ENCODE measurements at places on chromosomes 4 and X.
A peak's percentile ranks its signal among the peaks of the same experiment; 100 is the strongest.

GRCh38 chr4:112518675-112519074 lies 2.7 kb upstream of the NEUROG2 start:
- no peak for DNase-seq

- no peak for DNase-seq
These were observed 110.4 kb downstream of the AFF1 start for GRCh38 chr4:87045234-87045558.

DNA sequence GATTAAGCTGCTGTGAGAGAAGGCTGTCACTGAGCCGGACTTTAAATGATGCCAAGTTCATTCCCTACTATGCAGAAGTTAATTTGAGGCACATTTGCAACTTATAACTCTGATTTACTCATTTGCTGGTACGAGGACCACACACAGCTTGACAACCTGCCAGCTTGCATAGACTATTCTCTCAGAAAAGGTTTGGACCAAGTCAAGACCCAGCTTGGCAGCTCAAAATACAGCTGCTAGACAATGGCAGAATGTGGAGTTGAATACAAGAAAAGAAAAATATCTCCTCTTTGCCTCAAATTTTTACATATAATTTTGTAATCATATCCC lies 338.9 kb downstream of the DHX15 start:
- DNase-seq: no peak

DNA sequence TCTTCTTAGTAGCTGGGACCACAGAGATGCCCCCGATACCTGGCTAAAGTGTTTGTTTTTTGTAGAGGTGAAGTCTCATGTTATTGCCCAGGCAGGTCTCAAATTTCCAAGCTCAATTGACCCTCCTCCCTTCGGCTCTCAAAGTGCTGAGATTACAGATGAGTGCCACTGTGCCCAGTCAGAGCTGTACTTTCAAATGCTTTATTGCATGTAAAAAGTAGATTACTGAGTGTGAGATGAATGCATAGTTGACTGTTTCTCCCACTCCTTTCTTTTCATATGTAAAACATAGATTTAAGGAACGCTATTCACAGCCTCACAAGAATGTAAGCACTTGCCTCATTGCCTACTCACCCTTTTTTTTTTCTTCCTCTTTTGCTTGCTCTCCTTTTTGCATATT lies 984.4 kb upstream of the PABPC4L start:
- DNase-seq: no peak

- peak; percentile 34 for DNase-seq
These were observed 1.1 kb downstream of the OCIAD2 start for GRCh38 chr4:48905363-48906015.

DNA sequence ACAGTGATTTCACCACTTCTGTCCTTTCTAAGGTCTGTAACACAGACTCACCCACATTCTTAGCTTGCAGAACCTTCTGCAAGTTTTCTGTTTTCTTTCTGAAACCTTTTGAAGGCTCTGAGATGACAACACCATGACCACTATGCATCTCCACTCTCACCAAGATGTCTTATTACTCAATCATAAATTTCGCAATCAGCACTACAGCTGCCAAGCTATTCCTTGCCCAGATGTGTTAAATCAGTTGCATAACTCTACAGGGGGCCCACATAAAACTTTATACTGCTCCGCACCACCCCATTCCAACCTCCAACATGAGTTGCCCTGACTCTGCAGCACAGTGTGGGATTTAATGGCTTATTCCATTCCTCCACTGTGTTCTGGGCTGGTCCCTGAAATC lies 229.9 kb downstream of the COL25A1 start:
- DNase-seq: no peak

- DNase-seq: no peak
These were observed 702.5 kb downstream of the ARAP2 start for GRCh38 chr4:35541888-35542213.

GRCh38 chr4:6594826-6595355 lies 19.9 kb downstream of the MAN2B2 start:
- no peak for DNase-seq

- DNase-seq: no peak
These were observed 51.7 kb upstream of the AFF2 start for GRCh38 chrX:148448686-148449085.

GRCh38 chr4:107212565-107212964 lies 176.5 kb upstream of the DKK2 start:
- no peak for DNase-seq

GRCh38 chr4:5497489-5497888 lies 210.9 kb downstream of the EVC2 start:
- DNase-seq: no peak

DNA sequence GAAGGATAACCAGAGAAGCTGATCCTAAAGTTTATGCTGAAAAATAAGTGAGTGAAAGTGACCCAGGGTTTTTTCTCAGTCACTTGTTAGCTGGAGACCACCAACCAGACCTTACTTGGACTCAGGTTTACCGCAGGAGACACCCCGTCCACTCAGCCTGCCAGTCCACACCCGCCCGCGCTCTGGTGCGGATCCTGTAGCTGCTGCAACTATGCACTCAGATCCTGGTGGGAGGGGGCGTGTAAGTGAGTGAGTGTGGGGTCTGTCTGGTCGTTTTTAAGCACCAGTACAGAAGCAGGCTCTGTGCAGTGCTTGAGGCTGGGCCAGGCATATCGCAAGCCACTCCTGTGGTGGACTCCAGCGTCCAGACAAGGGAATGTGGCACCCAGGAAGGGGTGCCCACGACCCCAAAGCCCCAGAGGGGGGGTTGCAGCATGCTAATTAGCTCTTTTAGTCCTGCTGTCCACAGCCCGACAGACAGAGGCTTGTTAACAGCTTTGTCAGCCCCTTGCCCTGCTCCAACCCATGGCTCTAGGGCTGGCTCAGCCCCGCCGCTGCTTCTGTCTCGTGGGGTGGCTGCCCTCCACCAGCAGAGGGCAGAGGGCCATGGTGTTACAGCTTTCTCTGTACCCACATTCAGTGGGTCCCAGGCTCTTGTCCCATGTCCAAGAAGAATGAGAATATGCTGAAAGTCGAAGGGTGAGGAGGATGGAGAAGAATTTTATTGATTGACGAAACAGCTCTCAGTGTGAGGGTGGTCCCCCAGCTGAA lies 40.4 kb upstream of the PPP1R2C start:
- DNase-seq: no peak

GRCh38 chr4:142307857-142308256 lies 538.2 kb downstream of the INPP4B start:
- no peak for DNase-seq

GRCh38 chr4:70120323-70120722 lies 33.7 kb upstream of the PRR27 start:
- DNase-seq: no peak

DNA sequence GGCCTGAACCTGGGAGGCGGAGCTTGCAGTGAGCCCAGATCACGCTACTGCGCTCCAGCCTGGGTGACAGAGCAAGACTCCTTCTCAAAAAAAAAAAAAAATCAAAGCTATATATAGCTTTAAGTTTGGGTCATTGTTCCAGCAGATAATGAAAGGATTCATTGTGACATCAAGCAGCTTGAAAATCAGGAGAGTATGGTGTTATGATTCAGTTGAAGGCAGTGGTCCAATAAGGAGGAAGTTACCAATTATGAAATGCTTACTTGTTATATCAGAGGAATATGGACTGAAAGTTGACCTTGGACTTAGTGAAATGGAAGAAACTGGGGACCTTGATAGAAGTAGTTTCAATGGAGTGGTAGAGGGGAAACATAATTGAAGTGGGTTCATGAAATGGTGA lies 140.4 kb upstream of the MAD2L1 start:
- DNase-seq: no peak

DNA sequence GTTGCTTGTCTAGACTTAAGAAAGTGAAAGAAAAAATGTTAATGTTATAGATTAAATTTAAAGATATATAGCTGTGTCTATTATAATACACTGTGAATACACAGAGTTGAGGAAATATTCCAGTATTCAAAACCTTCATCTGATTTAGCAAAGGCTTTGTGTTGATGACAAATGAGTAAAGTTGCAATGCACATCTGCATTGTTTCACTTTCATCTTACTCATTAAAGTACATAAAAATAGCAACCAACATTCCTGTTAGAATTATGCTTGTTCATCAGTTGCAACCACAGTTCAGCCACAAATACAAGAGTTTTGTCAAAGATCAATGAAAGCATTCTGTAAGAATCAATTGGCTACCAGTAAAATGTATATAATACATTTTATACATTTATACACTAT lies 346.4 kb upstream of the SLC7A11 start:
- DNase-seq: no peak

DNA sequence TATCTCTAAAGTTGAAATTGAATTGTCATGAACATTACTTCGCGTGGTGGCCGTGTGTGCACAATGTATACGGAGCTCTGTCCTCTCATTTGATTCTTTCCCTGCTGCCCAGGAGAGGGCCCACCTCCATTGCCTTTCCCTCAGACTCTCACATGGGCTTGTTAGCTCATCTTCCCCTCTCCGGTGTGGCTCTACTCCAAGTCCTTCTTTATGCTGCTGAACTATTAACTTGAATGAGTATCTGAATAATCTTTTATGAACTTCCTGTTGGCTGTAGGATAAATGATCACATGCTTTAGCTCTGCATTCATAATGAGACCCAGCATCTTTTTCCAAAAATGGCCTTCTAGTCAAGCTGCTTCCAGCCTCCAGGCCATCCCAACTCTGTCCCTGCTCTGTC lies 68.8 kb upstream of the CLNK start:
- no peak for DNase-seq

- DNase-seq: peak; percentile 65
These were observed 34.2 kb downstream of the WDR13 start for GRCh38 chrX:48631376-48632090.

GRCh38 chrX:11143931-11144678 lies 33.0 kb downstream of the HCCS start:
- DNase-seq: peak; percentile 44

- no peak for DNase-seq
These were observed 464.7 kb upstream of the TRAM1L1 start for GRCh38 chr4:117550085-117550484.

DNA sequence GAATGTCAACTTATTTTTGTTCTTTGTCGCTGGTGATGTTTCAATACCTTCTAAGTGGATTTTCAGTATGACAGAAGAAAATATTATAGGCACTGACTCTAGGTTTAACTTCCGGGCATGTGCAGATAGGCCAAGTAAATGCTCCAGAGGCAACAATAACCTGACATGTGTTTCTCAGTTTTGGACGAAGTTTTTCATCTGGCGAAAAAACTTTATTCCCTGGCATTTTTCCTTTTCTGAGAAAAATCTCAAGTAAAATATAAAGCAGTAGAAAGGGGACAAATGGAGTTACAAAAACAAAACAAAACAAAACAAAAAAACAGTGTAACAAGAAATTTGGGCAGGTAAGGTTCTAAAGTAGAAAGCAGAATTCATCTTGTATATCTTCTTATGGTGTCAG lies 173.5 kb downstream of the ANTXR2 start:
- DNase-seq: no peak

- DNase-seq: no peak
These were observed 34.2 kb downstream of the CCDC158 start for GRCh38 chr4:76386566-76387305.

- no peak for DNase-seq
These were observed 9.7 kb upstream of the RAB28 start for GRCh38 chr4:13493793-13494192.

- DNase-seq: no peak
These were observed 563.1 kb downstream of the INPP4B start for GRCh38 chr4:142282870-142283431.

DNA sequence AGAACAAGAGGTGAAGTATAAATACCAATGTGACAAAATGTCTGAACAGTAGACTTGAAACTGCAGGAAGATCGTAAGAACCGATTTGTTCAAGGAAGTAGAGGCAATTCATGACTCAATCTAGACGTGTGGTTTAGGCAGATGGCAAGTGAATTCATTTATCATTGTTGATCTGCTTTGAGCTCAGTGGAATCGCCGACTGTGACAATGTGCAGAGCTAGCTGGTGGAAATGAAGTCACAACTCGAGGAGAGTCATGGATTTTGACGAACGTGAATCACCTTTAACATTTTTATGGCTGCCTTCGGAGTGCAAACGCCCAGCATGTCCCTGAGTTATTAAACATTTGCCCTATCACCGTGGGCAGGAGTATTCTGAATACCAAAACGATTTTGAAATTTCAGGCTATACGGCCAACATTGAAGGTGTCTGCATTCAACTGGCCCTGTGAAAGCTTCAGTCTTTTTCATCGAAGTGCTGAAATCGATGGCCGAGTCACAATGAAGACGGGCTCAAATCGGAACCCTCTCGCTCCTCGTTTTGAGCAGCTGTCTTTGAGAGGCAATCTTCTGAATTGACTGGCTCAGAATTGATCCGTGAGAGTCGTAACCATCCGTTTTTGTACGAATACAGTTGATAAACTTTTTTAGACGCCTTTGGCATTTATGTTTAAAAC lies 689 bp upstream of the OGT start:
- DNase-seq: peak; percentile 26

GRCh38 chr4:79650794-79651431 lies 242.9 kb upstream of the GK2 start:
- no peak for DNase-seq

DNA sequence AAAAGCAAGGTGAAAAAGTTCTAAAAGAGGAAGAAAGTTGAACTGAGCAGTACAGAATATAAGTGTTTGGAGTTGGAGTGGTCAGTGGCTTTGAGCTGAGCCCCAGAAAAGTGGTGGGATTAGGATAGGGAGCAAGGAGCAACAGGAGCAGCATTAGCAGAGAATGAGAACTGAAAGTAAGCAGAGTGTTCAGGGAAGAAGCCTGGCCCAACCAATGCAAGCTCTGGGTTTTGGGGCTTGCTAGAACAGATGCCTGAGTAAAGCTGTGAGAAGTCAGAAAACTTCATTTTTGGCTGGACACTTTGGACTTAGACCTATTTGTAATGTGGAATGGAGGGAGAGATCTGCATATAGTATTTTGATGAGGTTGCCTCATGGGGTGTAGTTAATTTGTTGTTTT lies 17.8 kb downstream of the JADE1 start:
- no peak for DNase-seq

- DNase-seq: no peak
These were observed 1.2 kb upstream of the CCNG2 start for GRCh38 chr4:77155631-77156452.

GRCh38 chrX:71052721-71053120 lies 15.4 kb downstream of the SNX12 start:
- no peak for DNase-seq

DNA sequence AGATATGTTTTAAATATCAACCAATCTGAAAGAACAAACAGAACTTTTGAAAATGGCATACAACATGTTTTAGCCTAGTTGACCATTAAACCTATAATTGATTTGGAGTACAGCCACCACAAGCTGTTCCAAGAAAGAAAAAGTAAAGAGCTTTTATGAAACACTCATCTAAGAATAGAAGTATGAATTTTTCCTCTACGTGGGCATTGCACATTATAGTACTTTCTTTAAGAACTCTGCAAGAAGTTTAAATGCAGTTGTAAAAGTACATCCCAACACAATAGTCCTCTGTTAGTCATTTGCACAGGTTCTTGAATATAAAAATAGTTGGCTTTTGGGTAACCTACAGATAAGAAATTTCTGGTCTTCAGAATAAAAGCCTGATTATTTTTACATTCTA lies 933.6 kb upstream of the ADGRL3 start:
- no peak for DNase-seq

DNA sequence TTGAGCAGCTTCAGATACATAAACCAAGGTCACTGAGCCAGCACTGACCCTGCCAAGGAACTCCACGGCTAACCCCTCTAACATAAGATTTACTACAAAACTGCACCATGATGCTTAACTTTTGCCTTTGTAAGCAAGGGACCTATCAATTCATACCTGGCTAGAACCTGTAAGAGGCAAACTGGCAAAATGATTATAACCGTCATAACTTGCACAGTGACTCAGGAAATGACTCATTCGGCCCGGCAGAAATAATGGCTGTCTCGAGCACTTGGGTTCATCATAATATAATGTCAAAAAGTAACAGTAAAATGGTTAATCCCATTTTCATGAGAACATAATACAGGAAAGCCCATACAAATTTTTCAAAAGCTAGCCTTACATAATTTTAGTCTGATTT lies 17.2 kb downstream of the RASGEF1B start:
- peak; percentile 37 for DNase-seq
